ENCODE measurements at places on chromosomes 12 and 14.

DNA sequence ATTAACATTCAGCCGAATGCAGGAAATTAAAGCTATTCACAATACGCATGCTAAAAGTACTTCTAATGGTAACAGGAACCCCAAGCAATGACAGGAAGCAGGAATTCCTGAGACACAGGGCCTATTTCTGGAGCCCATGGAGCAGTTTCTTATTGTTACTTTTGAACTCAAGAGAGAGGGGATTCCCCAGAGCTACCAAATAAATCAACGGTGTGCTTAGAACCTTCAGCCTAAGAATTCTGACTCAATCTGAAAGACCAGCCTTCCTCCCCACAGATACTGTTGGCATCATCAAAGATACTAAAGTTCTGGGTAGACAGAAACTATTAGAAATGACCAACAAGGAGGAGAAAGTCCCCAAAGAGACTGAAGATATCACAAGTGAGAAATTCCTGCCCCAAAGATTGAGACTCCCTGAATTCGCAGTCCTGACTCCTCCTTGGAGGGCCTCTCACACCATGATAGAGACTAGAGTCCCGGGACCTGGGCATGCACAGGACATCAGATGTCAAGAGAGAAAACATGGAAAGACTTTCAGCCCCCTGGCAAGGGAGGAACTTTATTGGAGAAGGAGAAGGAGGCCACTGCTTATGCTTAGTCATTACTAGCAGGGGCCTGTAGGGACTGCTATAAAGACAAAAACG is 32.7 kb downstream of the RTRAF start:
- DNase-seq: no peak

DNA sequence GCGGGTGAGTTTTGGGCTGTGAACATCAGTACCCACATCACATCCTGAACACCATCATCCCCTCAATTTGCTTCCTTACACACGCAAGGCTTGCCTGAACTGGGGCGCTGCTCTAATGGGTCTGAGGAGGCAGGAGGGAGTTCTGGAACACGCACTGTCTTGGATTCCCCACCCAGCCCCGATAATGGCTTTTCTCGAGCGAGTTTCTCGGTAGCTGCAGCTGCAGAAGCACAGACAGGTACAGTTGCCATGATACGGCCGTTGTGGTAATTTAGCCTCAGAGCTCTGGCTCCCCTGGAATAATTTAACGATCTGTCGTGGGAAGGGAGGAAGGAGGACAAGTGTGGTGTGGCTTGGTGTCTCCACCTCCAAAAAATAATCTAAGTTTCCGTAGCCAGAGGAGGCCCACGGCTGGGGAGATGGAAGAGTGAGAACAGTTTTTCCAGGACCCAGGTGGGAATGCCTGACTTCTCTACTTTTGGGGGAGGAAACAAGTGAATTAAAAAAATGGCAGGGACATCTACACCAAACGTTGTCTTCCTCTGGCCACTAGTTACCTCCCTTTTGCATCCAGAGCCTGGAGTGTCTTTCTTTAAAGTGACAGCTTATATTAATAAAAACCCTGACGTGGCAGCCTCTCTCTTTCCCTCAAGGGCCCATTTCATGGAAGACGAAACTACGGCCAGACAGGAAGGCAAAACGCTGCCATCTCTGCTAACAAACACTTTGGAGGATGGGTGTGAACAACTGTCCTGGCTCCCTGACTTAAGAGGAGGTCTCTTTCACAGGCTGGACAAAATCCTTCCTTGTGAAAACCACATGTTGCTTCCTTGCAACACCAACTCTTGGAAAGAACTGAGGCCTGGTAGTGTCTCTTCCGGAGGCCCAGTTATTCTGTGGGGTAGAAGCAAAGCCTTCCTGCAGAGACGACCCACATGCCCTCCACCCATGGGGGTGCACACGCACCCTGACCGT is 84.8 kb downstream of the RBM19 start:
- DNase-seq: no peak

DNA sequence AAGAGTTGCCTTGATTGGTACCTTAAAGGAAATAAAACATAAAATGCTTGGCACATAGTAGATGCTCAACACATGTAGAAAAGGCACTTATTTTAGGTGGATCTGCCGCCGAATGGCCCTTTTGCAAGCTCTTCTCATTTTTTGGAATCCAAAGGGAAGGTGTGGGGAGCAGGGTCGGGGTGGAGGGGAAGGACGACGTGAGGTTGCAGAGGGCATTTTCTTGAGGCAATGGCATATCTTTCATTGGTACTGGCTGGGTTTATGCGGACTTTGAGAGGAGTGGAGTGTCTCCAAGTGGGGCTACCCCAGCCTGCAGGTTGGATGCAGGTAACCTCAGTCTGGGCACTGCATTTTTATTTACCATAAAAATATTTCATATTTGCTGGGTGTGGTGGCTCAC is 8.1 kb downstream of the RTL1 start:
- no peak for DNase-seq

GRCh38 chr14:70709726-70710382 is 68.1 kb downstream of the TTC9 start:
- DNase-seq: no peak

DNA sequence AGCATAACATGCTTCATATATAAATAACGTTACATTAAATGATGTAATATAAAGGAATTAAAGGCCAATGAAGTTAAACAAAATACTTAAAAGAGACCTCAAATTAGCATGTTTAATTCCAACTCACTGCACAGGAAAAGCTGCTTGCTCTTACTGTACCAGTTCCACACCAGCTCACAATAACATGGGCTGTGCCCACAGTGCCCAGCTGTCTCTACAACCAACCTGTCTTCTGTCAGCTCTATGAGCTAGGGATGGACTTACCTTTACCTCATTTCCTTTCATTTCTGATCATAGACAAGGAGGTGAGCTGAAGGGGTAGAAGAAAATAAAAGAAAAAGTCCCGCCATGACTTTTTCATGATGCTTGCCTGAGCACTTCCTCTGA is 64.8 kb downstream of the NKX2-1 start:
- no peak for DNase-seq

- DNase-seq: no peak
Observed at GRCh38 chr12:15209782-15210181, 11.4 kb downstream of the RERG start.

DNA sequence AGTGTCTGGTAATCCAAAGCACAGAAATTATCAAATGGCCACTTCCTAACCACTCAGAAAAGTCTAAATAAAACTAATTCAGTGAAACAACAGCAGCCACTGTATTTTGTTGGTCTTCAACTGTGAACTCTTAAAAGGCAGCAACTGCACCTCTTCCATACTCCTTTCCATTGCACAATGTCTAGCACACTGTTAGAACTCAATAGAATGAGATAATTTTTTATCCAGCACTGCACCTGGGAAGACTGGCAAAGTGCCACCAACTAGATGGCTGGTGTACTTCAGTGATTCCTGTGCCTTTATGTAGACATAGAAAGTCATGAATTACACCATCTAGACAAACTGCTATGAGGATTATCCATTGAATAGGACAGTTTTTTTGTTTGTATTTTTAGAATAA is 26.2 kb downstream of the LGR5 start:
- no peak for DNase-seq

- no peak for DNase-seq
Observed at GRCh38 chr14:65478596-65478995, 66.1 kb downstream of the FUT8 start.

- no peak for DNase-seq
Observed at GRCh38 chr12:24895612-24896011, 53.3 kb downstream of the BCAT1 start.

DNA sequence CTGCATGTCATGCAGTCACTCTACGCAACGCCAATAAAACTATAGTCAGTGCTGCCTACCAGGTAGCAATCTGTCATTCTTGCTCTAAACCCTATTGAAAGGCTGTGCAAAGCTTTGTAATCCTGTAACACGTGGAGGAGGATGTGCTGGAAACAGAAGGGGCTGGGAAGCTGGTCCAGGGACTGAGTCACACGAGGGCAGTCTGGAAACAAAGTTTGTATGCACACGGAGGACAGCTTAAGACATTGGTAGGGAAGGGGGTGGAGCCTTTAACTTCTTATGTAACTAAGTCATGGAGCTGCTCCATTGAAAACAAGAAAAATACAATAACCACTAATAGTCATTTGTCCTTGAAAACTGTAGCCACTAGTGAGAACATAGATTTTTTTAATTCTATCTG is 128.0 kb downstream of the BCAT1 start:
- no peak for DNase-seq

- DNase-seq: no peak
Observed at GRCh38 chr14:79516009-79516408, 695.3 kb downstream of the DIO2 start.

DNA sequence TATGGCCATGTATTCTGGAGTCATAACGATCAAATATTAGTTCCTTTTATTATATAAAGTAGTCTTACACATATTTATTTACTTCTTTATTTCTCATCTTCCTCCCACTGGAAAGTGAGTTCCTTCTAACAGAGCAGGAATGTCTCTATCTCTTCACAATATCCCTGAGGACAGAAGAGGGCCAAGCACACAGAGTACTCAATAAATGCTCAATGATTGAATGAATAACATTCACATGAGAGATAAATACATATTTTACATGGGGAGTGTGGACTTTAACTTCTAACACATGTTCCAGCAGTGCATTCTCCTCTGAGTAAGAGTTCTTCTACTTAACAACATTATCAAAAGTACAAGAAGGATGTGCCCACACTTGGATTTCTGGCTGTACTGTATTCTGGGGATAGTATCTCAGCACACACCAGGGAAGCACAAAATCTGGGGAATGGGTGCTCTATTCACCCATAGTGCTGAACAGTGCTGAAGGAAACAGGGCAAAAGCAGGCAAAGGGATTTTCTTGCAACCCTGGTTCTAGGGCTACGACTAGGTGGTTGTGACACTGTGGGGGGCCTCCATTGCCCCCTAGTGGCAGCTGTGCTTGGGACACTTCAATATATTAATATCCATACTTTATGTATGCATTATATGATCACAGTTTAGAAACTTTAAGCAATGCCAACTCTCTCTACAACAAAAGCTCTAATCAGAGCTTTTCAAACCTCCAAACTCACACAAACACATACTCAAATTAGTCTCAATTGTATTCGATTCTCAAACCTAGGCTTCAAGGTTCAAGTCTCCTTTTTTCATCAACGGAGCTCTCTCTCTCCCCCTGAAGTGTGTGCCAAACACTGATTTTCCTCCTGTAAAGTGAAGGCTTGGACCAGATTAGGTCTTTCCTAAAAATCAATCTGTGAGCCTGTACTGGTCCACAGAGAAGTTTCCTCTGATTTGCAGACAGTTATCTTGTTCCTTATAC is 115.5 kb downstream of the SLC2A13 start:
- no peak for DNase-seq

DNA sequence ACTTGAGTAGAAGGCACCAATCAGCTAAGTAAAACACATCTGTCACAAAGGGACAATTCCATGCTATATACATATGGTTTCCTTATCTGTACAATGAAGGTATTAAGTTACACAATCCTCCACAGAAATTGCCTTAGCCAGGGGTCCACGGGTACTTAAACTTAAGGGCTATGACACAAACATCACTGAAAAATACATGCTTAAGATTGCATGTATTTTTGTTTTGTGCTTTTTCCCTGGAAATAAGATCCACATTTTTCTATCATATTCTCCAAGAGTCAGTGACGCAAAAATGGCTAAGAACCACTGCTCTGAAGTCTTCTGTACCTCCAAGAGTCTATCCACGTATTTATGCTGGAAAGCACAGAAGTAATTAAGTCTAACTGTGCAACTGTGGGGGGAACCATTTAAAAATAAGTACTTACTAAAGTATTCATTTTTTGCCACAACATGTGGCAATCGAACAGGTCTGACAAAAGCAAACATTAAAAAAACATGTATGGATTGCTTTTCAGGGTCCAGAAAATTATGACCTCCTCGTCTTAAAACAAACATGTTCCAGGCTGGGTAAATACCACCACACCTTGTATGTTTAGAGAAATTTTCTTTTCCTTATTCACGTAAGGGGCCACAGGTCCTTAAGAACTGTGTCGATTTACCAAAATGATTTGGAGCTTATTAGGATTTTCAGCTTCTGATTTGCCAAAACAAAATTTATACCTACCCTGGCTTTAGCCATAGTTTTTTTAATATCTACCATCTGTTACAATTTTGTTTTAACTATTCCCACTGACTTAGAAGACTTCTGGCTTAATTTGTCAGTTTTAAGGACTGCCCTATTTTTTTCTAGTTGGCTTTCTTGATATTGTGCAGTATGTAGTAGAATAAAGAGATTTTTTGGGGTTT is 2.8 kb downstream of the SLC38A2 start:
- DNase-seq: no peak

DNA sequence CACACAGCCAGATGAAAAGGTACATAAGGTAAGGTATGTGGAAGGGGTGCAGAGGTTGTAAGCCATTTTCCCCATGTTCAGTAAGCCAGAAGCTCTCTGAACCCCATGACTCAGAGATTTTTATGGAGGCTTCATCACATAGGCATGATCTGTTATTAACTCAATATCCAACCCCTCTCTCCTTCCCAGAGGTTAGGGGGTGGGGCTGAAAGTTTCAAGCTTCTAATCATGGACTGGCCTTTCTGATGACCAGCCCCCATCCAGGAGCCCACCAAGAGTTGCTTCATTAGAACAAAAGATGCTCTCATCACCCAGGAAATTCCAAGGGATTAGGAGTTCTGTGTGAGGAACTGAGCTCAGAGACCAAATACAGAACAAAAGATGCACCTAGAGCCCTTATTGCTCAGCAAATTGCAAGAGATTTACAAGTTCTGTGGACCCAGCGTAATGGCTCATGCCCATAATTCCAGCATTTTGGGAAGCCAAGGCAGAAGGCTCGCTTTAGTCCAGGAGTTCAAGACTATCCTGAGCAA is 103.2 kb upstream of the DAAM1 start:
- DNase-seq: no peak

GRCh38 chr12:77354766-77355362 is 289.5 kb upstream of the E2F7 start:
- DNase-seq: no peak

DNA sequence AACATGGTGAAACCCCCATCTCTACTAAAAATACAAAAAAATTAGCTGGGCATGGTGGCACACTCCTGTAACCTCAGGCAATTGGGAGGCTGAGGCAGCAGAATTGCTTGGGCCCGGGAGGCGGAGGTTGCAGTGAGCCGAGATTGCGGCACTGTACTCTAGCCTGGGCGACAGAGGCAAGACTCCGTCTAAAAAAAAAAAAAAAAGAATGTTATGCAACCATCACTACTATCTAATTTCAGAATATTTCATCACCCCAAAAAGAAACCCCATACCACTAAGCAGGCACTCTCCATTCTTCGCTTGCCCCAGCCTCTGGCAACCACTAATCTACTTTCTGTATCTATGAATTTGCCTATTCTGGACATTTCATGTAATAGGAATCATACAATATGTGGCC is 68.8 kb upstream of the AMN start:
- DNase-seq: no peak

GRCh38 chr14:105041841-105042765 is 21.2 kb upstream of the CDCA4 start:
- no peak for DNase-seq

DNA sequence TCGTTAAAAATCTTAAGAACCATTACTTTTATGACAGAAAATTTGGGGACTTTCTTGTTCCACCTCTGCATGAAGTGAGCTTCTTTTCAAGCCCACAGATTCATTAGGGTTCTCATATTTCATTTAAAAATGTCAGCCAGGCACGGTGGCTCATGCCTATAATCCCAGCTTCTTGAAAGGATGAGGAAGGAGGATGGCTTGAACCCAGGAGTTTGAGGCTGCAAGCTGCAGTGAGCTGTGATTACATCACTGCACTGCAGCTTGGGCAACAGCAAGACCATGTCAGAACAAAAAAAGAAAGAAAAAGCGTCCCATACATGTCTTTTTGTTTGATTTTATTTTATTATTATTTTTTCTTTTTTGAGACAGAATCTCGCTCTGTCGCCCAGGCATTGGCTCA is 43.4 kb upstream of the ATF1 start:
- no peak for DNase-seq

Data from cerebellar nuclear complex (tissue), 1 donor.